AG08396 (cell line): ENCODE measurements at places on chromosomes 12 and 14.

- DNase-seq: no peak
These were observed 98.8 kb upstream of the NTF3 start for GRCh38 chr12:5333096-5333495.

- no peak for DNase-seq
These were observed 193.1 kb downstream of the DICER1 start for GRCh38 chr14:94964181-94964580.

DNA sequence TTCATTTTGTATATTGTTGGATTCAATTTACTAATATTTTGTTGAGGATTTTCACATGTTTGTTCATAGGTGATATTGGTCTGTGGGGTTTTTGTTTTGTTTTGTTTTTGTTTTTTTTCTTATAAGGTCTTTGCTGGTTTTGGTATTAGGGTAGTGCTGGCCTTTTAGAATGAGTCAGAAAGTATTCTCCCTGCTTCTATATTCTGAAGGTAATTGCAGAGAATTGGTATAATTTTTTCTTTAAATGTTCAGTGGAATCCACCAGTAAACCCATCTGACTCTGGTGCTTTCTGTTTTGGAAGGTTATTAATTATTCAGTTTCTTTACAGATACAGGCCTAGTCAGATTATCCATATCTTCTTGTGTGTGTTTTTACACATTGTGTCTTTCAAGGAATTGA lies 8.9 kb downstream of the TOGARAM1 start:
- DNase-seq: no peak

DNA sequence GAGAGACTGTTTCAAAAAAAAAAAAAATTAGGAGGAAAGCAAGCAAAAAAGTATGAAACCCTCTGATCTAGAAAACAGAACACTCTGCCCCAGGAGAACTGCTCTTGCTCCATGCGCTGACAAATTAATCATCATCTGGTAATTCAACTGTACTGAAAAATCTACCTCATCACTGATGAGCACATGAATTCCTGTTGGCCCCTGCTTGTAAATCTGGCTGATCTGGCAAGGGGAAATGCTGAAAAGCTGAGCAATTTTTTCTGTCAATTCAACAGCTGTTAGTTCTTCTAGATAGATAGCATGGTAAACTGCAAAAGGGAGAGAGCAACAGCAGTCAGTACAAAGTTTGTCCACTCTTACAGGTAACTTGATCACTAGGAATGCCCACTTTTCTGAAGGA lies 15.2 kb upstream of the CSRNP2 start:
- DNase-seq: no peak

GRCh38 chr14:68880581-68881105 lies 87.8 kb upstream of the ZFP36L1 start:
- DNase-seq: no peak
